Ecto neural progenitor cell (in vitro differentiated cells): ENCODE measurements at places on chromosomes 1 and 21.

- no peak for DNase-seq
Measured at GRCh38 chr1:99268021-99268420, 3.7 kb downstream of the PLPPR4 start.

GRCh38 chr1:95716097-95716496, 482.1 kb downstream of the RWDD3 start:
- DNase-seq = no peak

- DNase-seq = no peak
Measured at GRCh38 chr1:61501971-61502916, 222.7 kb downstream of the TM2D1 start.

- DNase-seq = no peak
Measured at GRCh38 chr21:22711636-22712035, 1713.4 kb downstream of the NCAM2 start.

DNA sequence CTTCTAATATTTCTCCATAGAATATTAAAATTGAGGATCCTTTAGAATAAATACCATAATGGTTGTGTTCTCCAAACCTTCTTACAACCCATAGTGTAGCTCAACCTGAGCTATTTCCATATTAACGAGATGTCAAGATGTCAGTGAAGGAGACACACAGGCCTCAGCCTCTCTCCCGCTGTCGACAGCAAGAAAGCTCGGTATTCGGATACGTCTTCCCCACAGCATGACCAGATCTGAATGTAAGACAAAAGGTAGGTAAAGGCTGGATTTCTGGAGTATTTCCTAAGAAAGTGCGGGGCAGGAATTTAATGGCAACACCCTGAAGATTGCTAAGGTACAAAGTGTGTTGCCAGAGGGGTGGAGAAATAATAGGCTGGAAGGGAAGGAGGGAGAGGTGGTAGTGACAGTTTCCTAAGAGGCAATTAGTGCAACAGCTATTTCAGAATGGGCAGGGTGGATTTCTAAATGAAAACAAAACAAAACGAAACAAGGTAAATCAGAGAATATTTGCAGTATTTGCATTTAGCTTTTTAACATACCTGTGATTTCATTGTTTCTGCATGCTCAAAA, 1.7 kb downstream of the ADSS2 start:
- no peak for DNase-seq

DNA sequence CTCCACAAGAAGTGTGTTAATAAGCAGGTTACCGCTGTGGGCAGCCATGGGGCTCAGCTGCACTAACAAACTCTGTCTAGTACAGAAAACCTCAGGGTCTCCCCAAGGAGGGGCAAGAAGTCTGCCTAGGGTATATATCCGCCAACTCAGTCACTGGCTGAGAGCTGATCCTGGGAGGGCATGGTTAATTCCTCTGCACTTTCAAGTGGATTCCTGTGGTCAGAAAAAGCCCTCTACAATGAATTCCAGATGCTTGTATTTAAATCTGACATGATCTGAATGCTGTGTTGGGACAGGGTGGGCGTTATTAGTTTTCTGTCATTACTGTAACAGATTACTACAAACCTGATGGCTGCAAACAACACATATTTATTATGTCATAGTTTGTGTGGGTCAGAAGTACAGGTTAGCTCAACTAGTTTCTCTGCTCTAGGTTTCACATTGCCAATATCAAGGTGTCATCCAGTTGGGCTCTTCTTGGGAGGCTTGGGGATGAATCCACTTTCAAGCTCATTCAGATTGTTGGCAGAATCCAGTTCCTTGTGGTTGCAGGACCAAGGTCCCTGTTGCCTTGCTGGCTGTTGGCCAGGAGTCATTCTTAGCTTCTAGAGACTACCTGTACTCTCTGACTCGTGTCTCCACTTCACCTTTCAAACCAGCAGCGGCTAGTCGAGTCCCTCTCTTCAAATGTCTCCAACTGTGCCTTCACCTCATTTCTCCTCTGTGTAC, 8.0 kb upstream of the SELE start:
- DNase-seq = no peak

GRCh38 chr21:31530364-31530763, 129.1 kb upstream of the SOD1 start:
- no peak for DNase-seq

DNA sequence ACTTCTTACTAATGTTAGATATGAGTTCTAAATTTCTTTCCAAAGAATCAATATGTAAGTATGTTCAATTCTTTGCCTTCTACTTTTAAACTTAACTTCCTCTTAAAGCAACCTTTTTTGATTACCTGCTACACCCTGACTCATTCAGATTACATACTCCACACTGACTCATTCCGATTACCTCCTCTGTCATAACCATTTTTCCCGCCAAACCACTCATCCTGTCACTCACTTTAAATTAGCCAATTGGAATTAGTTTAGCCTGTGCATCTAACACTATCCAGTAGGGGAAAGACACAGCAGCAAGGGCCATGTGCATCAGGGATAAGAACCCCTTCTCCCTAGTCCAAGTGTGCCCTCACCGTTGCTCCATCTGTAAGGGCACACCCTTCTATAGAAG, 815.5 kb downstream of the BRINP3 start:
- DNase-seq = no peak

GRCh38 chr1:33120436-33121231, 39.7 kb downstream of the AZIN2 start:
- DNase-seq = no peak

GRCh38 chr1:30942326-30942963, 33.9 kb upstream of the SDC3 start:
- DNase-seq = no peak

GRCh38 chr1:182066934-182067333, 5.4 kb upstream of the ZNF648 start:
- no peak for DNase-seq

GRCh38 chr1:53787655-53788054, 48.7 kb upstream of the GLIS1 start:
- no peak for DNase-seq

GRCh38 chr1:7299329-7299799, 471.7 kb upstream of the VAMP3 start:
- DNase-seq = peak; percentile 47

- no peak for DNase-seq
Measured at GRCh38 chr1:116324411-116324810, 48.6 kb upstream of the ATP1A1 start.
